ENCODE measurements at places on chromosomes 2 and 18.

- no peak for DNase-seq
These were observed 20.0 kb downstream of the CDCA7 start for GRCh38 chr2:173374634-173375033.

GRCh38 chr2:125638345-125638744, 1017.6 kb upstream of the GYPC start:
- DNase-seq, result no peak

GRCh38 chr2:206989311-206989710, 50.0 kb downstream of the CPO start:
- no peak for DNase-seq

DNA sequence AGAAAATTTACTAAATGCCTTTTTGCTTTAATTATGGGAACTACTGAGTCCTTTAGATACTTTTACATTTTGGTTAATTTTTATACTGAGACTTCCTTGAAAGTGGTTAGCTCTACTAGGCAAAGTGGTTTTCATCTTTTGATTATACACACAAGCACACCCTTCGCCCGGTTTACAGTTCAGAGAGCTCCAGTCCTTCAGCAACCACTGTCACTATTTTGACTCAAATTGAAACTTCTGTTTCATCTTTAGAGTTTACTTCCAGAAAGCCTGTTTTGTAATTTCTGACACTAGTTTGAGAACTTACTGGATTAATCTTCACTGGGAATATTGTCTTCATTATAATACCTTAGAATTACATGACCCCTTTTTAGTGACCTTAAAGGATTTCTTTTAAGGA, 140.3 kb upstream of the FOSL2 start:
- no peak for DNase-seq

DNA sequence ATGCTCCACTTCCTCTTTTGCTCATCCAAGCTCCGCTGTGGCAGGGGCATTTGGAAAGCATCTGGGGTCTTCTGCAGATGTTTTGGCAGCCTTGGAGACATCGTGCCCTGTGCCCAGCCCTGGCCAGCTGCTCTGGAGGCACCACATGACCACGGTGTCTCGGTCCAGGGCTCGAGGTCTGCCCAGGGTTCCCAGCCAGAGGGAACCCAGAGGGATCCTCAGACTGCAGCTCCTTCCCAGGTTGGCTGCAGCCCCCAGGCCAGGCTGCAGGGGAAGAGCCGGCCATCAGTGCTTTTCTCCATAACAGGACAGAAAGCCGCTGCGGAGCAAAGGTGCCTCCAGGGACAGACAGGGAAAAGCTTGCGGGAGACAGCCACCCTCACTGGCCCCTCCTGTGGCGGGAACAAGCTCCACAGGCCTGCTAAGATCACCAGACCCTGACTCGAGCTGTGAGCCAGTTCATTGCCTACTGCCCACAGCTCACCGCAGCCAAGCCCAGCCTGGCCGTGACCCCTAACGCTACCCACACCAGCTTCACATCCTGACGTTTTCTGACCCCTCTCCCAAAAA, 74.7 kb downstream of the SMAD7 start:
- DNase-seq, result no peak

- DNase-seq, result no peak
These were observed 107.6 kb upstream of the OTOS start for GRCh38 chr2:240247868-240248720.

DNA sequence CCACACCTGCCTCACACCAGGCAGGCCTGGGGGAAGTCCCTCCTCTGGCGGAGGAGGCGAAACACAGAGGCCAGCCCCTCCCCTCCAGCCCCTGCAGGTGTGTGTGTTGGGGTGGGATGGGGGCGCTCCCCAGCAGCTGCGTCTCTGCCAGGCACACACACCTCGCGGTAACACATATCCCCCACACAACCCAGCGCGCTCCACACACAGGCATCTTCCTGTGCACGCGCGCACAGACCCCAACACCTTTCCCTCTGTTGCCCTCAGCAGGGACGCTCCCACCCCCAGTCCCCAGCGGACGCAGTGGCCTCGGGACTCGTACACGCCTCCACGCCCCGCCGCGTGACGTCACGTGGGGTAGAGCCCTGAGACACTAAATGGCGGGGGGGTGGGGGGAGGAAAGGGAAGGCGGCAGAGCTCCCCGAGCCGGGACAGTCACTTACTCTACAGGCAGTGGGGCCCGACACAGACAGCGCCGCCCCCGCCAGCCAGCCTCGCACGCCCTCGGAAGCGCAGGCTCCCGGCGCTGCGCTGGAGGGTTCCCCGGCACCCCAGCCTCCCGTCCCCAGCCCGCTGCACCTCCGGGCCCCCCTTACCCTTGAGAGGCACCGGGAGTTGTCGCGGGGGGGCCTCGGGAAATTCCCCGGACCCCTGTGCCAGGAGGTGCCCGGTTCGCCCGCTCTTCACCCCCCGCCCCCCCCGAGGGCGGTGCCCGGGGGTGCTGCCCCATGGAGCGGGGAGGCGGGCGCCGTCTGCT, at the start of gene WNT10A:
Gene WNT10A (plus strand): TSS at position 751 of the 757 bp plus-strand sequence. CDS start 144 bp downstream, outside the sequence.
- DNase-seq, result no peak

GRCh38 chr2:138495384-138495783, 6.2 kb upstream of the SPOPL start:
- DNase-seq, result no peak

GRCh38 chr2:208129744-208130711, at the start of gene CRYGC:
CRYGC (minus strand) TSS chr2:208129828; CDS start chr2:208129792, 36 bp downstream.
- no peak for DNase-seq

DNA sequence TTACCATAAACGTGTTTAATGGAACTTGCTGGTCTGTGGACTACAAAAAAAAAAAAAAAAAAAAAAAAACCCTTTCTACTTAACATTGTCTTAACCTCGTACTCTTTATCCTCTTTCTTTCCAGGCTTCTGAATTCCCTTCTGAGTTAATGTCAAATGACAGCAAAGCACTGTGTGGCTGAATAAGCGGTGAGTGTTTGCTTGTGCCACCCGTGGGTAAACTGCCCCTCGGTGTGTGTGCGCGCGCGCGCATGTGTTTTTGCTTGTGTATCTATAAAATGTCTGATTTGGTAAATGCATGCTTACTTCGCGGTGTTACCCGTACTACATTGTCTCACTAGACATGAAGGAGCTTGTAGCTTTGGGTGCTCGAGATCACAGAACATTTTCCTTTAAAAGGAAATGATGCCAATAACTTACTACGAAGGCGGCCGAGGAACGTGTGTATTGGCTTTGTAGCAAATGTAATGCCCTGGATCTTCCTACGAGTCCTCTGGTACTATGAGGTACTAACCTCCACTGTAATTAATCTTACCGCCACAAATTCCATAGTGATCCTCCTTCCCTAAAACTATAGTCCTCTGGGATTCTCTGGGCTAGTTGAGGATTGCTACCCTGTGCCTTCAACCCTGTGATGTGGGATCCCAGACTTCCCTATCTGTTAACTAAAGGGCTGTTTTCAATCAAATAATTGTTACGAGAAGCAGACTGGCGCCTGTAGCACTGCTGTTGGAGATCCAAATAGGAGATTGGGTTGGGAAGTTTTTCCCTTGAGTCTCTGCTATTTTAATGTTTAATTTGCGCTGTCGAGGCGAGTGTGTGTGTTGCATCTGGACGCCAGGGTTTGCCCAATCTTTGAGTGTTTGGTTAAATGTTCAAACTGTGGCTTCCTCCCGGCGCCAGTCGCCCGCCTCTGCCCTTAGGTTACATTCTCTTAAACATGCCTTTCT, 1.1 kb downstream of the ID2 start:
- no peak for DNase-seq

DNA sequence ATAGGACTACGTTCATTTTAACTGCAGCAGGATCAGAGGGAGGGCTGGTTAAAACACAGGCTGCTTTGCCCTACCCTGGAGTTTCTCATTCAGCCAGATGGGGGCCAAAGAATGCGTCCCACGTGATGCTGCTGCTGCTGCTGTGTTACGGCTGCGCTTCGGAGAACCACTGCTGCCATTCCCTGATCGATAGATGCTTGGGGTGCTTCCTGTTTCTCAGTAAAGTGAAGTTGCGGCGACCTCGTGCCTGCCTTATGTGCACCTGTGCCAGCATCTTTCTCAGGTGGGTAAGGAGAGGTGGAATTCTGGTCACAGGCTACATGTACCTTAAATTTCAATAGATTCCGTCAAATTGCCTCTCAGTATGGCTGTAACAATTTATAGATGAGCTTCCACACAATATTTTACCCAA, 24.7 kb upstream of the TOGARAM2 start:
- no peak for DNase-seq

DNA sequence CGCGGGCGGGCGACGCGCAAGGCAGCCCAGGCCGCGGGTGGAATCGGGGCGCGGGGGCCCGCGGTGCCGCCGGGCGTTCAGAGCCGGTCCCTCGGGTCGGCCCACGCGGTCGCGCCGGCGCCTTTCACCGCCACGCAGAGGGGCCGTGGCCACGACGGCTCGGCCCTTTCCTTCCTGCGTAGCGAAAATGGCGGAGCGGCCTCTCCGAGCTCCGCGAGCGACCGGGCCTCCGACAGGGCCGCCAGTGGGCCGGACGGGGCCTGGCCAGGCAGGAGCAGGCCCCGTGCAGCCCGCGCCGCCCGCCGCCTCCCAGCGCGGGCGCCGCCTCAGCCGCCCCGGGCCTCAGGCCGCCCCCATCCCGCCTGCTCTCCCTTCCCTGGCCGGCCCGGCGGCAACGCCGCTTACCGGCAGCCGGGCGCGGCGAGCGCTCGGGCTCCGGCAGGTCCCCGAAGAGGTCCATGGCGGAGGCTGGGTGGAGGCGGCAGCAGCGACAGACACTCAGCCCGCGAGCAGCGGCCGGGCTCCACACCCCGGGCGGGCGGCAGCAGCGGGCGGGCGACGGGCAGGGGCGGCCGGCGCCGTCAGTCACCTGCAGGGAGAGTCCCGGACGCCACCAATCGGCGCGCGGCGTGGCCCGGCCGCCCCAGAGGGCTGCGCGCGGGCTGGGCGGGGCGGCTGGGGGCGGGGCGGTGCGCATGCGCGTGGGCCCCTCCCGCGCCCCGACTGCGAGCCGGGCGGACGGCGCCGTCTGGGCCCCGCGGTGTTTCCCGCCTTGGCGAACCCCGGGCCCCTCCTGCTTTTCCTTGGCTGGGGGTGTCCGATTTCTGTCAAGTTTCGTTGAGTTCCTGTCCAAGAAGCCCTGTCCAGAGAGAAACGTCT, at the start of gene ILKAP:
Gene ILKAP (minus strand): TSS at position 602 of the 879 bp plus-strand sequence. CDS start 142 bp downstream, at position 460.
- DNase-seq, result peak; percentile 38

GRCh38 chr2:186130748-186131641, 355.1 kb upstream of the ZC3H15 start:
- peak; percentile 93 for DNase-seq

GRCh38 chr18:35689728-35690127, 108.2 kb downstream of the GALNT1 start:
- no peak for DNase-seq

GRCh38 chr18:7257426-7257740, 26.5 kb downstream of the LRRC30 start:
- DNase-seq, result no peak

GRCh38 chr2:187214306-187214705, 233.7 kb downstream of the CALCRL start:
- no peak for DNase-seq

DNA sequence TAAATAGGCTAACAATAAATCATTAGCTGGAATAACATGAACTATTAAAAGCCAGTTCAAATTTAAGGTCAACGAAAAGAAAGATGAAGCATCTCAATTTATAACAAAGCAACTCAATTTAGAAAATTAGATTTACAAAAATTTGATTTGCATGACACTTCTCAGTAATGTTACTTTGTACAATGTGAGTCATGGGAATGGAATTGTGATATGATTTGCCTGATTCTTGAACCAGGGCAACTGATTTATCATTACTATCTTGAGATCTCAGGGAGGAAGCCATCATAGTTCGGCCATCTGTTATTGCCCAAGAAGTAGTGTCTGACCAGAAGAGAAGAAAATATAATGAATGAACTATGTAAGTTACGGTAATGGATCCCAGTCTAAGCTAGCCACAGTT, 193.1 kb downstream of the RIT2 start:
- no peak for DNase-seq

DNA sequence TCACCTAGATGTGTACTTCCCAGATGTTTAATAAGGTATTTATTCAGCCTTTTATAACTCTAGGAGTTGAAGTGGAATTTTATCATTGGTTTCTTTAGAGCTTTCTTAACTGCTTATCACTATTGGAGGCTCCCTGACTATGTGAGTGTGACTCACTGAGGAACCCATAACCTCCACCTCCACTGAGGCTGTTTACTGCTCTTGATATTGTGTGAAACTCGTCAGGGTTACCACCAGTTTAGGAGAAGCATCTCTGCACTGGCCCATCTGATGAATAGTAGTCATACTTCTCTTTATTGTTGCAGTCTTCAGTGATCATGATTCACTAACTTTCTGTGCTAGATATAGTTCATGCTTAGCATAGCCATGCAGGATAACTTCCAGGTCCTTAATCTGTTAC, 79.6 kb upstream of the UBXN4 start:
- no peak for DNase-seq

- DNase-seq, result no peak
These were observed 76.1 kb downstream of the AFF3 start for GRCh38 chr2:100066246-100066645.

GRCh38 chr2:127085317-127085681, 21.7 kb downstream of the BIN1 start:
- no peak for DNase-seq

DNA sequence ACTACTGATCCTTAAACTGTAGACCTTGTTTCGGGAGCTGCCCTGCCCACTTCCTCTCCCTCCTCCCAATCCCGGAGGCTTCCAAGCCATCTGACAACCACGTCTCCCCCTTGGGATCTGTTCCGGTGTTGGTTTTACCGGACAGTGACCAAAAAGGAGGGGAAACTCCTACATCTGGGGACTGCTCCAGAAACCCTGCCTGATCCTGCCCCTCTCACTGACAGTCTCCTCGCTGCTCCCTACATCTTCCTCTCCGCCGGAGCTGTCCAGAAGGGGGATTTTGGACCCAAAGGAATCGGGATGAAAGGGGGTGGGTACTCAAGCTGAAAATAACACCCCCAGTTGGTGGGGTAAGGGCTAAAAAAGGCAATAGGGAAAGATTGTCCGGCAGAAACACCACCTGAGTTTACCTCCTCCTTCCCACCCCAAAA, 1.5 kb downstream of the INO80D start:
- no peak for DNase-seq

GRCh38 chr2:98160554-98160953, 73.6 kb downstream of the VWA3B start:
- DNase-seq, result no peak

DNA sequence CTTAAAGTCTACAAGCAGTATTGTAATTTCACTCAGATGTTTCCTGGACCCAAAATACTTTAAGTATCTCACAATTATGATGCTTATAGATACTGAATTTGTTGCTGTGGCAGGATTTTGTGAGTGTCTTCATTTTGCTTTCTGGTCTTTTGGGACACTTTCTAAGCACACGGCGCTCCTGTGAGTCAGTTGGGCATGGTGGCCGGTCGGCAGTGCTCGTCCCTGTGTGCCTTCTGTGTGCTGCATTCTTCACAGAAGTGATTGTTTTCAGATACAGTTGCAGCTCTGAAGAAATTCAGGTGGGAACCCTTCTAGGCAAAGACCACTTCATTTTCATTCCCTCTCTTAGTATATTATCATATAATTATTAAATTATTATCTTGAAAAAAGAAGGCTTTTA, 273.3 kb downstream of the ZNF407 start:
- no peak for DNase-seq

- no peak for DNase-seq
These were observed 69.3 kb upstream of the ITGB6 start for GRCh38 chr2:160269365-160269764.

GRCh38 chr2:47141520-47141919, 13.6 kb downstream of the STPG4 start:
- no peak for DNase-seq

- no peak for DNase-seq
These were observed 117.3 kb downstream of the MSH2 start for GRCh38 chr2:47520302-47520630.

GRCh38 chr2:85666435-85667316, 1.3 kb downstream of the SFTPB start:
- no peak for DNase-seq

GRCh38 chr2:224432003-224432579, 30.2 kb upstream of the FAM124B start:
- DNase-seq, result no peak

All from NCI-H2081 treated with DMSO at 0.1 percent for 48 hours (cell line).